HCT116 (cell line): ENCODE measurements at places on chromosomes 12 and 14. TPM values are rescaled to one million over a fixed set of nuclear protein-coding genes. Genes with fewer than 3 reads are reported as not detected.
A peak's percentile ranks its signal among the peaks of the same experiment; 100 is the strongest.

- no peaks in the 10 kb centered on the region for H3K36me3 ChIP-seq
- H3K27ac ChIP-seq: no peak overlapping the region
- H3K27me3 ChIP-seq: no peaks in the 10 kb centered on the region
These were observed 12.8 kb upstream of the WSB2 start for GRCh38 chr12:118073768-118074167.

- H3K36me3 ChIP-seq: no peaks in the 10 kb centered on the region
- H3K27me3 ChIP-seq: no peaks in the 10 kb centered on the region
- peak; percentile 39 for DNase-seq
These were observed 45.9 kb upstream of the IFNG-AS1 start for GRCh38 chr12:67943141-67943892.

DNA sequence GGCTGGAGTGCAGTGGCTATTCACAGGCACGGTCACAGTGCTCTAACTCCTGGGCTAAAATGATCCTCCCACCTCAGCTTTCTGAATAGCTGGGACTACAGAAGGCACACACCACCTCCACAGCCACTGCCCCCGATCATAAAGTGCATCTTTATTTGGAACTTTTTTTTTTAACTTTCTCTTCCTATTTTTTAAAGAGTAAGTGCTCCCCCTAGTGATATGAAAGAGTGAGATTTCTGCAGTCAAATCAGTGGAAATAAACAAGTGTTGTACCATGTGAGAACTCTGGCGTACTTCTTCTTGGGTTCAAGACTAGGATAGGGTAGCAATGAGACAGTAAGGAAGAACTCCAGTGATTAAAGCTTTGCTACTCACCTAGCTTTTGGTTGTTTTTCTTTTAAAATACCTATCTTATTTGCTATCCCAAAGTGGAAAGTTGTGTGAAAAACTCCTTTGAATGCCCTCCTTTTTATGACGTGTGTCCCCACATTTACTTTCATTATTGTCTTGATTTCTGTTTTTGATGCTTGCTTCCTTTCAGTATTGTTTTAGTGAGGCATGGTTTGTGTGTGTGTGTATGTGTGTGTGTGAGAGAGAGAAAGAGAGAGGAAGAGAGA lies 6.6 kb downstream of the PPP4R4 start:
- H3K4me3 ChIP-seq: no peak overlapping the region
- no peaks in the 10 kb centered on the region for H3K36me3 ChIP-seq
- no peaks in the 10 kb centered on the region; the same call in 1 of the 2 replicates for H3K4me1 ChIP-seq
- no peaks in the 10 kb centered on the region for H3K27me3 ChIP-seq
- DNase-seq: peak; percentile 35

DEGS2 gene
- total RNA-seq: 1.8 TPM

IL26 gene
- total RNA-seq: not detected
